WERI-Rb-1 (cell line): ENCODE measurements at places on chromosomes 5 and 9.

- DNase-seq, result no peak
Observed at GRCh38 chr5:56522960-56523359, 289.8 kb upstream of the ANKRD55 start.

DNA sequence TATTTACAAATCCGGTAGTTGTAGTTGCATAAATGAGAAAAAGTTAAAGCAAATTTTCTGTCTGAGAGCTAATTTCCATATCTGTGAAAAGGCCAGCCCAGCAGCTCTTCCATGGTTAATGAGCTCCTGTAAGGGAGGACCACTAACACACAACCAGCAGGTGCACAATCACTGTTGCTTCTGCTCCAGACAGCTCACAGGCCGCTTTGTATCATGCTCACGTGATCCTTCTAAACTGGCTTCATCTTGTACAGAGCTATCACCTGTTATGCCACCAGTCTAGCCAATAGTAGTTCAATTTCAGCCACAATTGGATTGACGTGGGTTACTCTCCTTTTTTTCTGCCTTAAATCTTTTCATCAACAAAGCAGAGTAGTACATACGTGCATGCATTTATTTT lies 38.3 kb upstream of the FBXL17 start:
- DNase-seq, result no peak

- DNase-seq, result no peak
Observed at GRCh38 chr9:137410891-137411249, 12.1 kb downstream of the EXD3 start.

DNA sequence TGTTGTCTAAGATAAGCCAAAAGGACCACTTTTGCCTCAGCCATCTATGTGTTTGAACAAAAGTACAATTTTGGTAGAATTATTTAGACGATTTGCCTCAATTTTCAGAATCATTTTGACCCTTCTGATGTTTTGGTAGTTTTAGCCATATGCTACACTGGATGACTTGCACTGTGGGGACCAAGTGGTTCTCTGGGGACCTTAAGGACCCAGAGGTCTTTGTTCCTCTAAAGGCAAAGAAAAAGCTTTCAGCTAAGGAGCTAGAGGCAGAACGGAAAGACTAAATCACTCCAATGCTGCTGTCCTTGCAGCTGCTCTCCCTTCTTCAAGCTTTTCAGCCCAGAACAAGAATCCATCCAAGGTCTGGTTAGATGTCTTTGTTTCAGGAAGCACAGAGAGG lies 51.0 kb upstream of the APC start:
- DNase-seq, result no peak

GRCh38 chr9:90420768-90421513 lies 221.7 kb downstream of the DIRAS2 start:
- no peak for DNase-seq

DNA sequence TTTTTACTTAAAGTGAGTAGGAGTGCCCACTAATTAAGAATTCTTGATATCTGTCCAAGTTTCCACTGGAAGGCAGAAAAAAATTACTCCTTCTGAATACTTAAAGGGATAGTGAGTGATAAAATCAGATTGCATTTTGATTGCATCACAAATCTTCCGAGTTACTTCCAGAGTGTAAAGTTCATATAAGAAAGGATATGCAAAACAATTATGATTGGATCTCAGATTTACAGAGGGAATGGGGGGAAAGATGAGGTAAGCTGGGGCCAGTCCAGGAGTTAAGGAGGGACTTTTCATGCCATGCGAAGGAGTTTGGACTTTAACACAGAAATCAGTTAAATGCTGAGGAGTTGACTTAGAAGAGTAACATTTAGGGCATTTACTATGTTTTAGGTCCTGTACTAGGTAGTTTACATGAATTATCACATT lies 9.3 kb upstream of the RNF145 start:
- no peak for DNase-seq

DNA sequence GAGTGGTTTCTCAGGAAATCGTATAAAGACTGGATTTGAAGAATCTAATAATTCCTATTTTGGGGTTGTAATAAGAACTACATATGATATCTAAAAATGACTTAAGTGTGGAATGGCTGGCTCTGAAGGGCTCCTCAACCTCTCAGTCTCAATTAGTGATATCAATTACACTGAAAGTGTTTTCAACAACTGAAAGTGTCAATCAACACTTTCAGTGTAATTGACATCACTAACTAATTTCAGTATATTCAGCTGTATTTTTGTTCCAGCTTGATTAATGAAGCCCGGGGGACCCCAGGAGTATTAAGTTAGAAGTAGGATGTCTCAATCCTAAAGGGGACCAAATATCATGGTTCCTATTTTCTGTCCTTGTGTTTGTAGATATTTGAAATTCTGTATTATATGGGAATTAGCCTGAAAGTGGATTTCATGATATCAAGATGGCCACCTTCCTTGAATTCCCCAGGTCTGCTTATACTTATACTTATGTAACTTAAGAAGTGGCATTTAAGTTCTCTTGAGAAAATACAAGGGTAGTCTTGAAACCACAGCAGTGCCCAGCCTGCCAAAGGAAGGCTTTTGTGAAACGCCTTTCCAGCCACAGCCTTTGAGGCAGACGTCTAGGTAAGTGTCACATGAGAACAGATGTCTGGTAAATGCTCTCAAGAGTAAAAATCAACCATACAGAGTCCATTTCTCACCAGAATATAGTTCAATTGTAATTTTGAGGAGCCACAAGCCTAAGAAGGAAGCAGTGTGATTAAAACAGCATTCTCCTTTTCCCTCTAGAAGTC lies 4.6 kb downstream of the BASP1 start:
- no peak for DNase-seq

GRCh38 chr5:158837908-158838307 lies 261.8 kb downstream of the EBF1 start:
- DNase-seq, result no peak

DNA sequence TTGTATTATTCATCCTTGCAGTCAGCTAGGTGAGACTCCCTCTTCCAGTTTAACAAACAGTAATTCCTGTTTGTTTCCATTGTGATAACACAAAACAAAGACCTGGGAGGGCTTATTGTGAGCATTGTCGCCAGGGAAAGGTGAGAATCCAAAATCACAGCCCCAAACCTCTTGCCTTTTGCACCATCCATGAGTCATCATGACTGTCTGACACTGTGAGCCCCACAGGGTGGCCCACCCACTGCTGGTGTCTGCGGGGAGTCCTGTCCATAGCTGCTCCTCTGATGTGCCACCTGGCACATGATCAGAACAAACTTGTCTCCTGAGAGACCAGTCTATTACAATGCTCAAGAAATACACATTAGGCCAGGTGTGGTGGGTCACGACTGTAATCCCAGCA lies 33.7 kb upstream of the S1PR3 start:
- DNase-seq, result no peak

- DNase-seq, result no peak
Observed at GRCh38 chr9:84000186-84000585, 19.6 kb downstream of the RMI1 start.

GRCh38 chr5:124057724-124058231 lies 545.8 kb downstream of the CSNK1G3 start:
- no peak for DNase-seq

- DNase-seq, result no peak
Observed at GRCh38 chr5:27769748-27770402, 731.5 kb upstream of the CDH9 start.

GRCh38 chr9:122297512-122297911 lies 32.8 kb downstream of the MRRF start:
- DNase-seq, result no peak

DNA sequence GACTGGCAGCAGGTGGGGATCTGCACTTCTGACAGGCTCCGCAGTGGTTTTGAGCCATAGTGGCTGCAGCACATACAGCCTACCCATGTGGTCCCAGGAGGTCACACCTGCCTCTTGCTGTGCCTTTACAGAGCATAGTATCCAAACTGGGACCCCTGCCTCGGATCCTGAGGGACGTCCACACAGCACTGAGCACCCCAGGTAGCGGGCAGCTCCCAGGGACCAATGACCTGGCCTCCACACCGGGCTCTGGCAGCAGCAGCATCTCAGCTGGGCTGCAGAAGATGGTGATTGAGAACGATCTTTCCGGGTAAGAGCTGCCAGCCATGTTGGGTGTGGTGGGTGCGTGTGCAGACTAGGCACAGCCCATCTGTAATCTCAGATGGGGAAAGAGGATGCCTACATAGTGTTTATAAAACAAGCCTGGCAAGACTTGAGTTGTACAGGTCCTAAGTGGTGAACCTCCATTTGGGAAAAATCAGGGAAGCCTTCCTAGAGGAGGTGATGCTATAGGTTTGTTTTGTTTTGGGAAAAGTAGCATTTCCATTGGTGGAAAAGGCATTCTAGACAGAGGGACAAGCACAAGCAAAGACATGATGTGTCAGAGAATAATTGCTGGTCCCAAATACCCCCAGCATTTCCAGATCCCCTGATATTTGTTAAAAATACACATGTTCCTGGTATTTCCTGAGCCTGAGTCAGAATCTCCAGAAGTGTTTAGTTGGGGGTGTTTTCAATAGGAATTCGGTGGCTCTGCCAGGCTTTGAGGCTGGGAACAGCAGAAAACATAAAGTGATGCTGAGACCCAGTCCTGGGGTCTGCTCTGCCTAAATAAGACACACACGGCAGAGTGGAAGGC lies 119.2 kb downstream of the DAB2IP start:
- DNase-seq, result no peak

DNA sequence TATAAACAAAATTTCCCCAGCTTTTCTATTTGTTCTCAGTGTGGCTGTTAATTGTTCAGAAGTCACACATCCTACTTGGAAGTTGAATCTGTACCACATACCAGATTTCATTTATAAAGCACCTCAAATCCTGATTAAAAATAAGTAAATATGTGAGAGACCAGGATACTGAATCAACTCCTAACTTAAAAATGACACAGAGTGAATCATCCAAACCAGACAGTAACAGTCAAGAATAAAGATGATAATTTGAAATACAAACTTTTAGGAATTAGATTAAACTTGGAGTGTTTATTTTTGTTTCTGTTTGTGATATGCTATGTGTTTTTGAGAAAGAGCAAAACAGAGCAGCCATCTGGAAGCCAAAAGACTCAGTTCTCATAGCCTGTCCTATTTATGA lies 633.2 kb upstream of the RORB start:
- DNase-seq, result no peak

DNA sequence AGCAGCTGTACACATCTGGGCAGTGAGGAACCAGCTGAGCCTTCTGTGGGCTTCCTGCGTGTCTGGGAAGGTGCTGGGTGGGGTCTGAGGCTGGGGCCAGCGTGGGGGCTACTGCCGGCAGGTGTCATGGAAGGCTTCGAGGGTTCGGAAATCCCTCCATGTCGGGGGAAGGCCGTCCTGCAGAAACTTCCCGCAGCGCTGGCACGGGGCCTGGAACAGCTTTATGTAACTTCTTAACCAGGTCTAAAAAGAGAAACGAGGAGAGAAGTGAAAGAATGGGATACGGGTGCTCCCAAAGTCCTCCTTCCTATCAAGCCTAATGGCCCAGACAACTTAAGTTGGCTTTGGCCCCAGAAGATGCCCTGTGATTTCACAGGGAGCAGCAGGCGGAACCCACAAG lies 120.6 kb upstream of the RAPGEF1 start:
- DNase-seq, result no peak

GRCh38 chr9:281741-282645 lies 67.3 kb downstream of the DOCK8 start:
- DNase-seq, result no peak

DNA sequence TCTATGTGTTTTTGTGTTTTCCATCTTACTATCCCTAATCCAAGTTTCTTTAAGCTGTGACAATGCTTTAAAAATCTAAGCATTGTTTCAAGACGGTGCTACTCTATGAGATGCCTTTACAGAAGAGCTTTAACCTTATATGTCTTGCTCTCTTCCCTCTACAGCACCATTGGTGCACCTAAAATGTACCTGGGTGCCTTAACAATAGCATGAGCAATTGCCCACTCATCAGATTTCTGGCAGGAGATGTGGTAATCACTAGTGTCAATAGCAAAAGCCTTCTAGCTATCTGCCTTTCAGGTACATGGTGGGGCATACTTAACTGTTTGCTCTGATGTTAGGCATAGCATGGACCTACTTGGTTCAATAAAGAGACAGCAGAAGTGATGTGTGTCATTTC lies 222.3 kb upstream of the KIF2A start:
- no peak for DNase-seq
